ENCODE measurements at places on chromosomes 4 and X.

DNA sequence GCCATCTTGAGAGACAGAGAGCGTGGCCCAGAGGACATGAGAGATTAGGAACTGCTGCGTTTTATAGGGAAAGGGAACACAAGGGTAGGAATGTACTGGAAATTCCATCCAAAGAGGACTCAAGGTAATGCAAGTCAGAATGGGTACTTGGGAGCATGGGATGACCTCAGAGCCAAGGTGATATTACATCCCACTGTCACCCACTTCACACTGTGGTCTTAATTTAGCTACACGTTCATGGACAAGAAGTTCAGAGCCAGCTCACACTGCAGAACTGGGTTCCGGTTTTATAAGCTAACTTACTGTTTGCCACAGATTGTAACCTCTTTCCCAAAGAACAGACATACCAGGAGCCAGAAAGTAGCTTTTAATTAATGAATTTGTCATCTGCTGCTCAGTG, 244.7 kb downstream of the CBR4 start:
- no peak for DNase-seq

DNA sequence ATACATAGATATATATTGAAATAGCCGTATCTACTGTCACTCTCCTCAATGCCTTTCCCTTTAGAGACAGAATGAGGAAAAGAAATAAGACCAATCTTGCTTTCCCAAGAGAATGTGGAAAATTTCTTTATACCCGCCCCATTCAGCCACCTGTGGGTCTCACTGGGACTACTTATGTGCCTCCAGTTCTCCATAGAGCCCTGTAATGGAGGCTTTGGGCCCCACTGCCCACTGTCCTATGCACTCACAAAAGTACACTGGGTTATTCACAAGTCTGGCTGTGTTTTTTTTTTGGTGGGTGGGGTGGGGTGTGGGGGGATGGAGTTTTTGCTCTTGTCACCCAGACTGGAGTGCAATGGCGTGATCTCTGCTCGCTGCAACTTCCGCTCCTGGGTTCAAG, 70.4 kb upstream of the ELOVL6 start:
- DNase-seq, result no peak

DNA sequence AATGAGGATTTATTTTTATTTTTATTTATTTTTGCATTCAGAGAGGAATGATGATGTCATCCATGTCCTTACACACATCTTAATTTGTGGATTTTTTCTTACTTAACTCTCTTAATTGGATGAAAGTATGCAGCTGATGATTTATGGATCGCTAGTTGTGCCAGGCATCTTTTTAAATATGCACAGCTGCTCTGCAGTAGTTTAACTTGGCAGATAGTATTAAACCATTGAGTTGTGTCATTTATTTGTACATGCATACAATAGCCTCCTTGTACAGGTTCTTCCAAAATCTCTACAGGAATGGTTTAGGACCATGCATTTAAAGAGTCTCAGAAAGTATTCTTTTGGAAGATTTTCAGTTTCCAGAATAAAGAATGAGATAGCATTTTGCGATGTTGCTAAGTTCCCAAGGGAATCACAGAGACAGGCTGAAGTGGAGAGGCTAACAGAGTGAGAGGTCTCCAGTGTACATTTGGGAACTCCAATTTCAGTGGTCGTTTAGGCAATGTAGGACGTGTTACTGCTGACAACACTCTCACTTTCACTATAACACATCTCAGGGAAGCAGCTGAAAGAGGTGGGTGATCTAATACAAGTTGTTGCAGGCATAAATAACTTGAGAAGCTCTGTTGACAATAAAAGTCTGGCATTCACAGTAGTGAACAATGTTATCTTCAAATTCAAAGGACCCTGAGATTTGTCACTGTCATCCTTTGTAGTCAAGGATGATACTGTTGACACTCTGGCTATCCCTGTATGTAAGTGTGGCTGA, 49.9 kb upstream of the SCRG1 start:
- no peak for DNase-seq

- no peak for DNase-seq
Measured at GRCh38 chr4:47945930-47946726, 31.7 kb upstream of the NFXL1 start.

GRCh38 chr4:2794486-2795299, 1.8 kb downstream of the SH3BP2 start:
- no peak for DNase-seq

Data from Karpas-422 (cell line).